Suppressor macrophage treated with lipopolysaccharide for 1 hour (primary cell): ENCODE measurements at places on chromosomes 3 and 15.

- no peak for DNase-seq
These were observed 2.8 kb downstream of the EDEM1 start for GRCh38 chr3:5190147-5190791.

- no peak for DNase-seq
These were observed 351.6 kb downstream of the NSUN3 start for GRCh38 chr3:94414418-94414817.

- DNase-seq = no peak
These were observed 8.9 kb upstream of the POLR2M start for GRCh38 chr15:57697588-57697987.

- DNase-seq = no peak
These were observed 127.4 kb downstream of the EDEM1 start for GRCh38 chr3:5314897-5315296.

- no peak for DNase-seq
These were observed 27.3 kb upstream of the PLA2G4D start for GRCh38 chr15:42121682-42122081.

DNA sequence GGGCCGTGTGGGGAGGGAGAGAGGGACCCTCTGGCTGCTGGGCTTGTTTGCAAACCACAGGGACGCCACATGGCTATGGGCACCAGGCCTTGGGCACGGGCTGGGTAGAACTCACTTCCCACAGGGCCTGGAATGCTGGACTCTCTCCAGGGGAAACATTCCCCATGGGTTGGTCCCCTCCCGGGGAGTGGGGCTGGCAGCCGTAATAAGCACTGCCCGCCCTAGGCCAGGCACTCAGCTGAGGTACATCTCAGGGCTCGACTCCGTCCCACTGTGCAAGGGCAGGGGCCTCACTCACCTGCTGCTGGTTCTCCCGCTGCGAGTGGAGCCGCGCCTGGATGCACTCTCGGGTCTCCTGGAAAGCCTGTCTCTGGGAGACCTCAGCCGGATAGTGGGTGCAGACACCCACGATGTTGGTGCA, 96.7 kb downstream of the ADCY5 start:
- no peak for DNase-seq

- DNase-seq = peak; percentile 79
These were observed 1.2 kb upstream of the EDEM1 start for GRCh38 chr3:5186089-5186857.

GRCh38 chr3:29901097-29901496, 620.2 kb downstream of the RBMS3 start:
- DNase-seq = no peak

- no peak for DNase-seq
These were observed 138.4 kb upstream of the KCNMB2 start for GRCh38 chr3:178397836-178398235.

- DNase-seq = no peak
These were observed 655.7 kb upstream of the ARPP21 start for GRCh38 chr3:34983631-34984030.

GRCh38 chr3:43723121-43723734, 32.5 kb downstream of the ABHD5 start:
- no peak for DNase-seq

GRCh38 chr15:80873366-80873952, 94.3 kb downstream of the CEMIP start:
- DNase-seq = no peak

- no peak for DNase-seq
These were observed 191.9 kb upstream of the TSC22D2 start for GRCh38 chr3:150216041-150216811.

- DNase-seq = no peak
These were observed 1180.6 kb upstream of the GBE1 start for GRCh38 chr3:82942041-82942440.

GRCh38 chr3:186255703-186256331, 106.2 kb downstream of the DGKG start:
- DNase-seq = no peak

DNA sequence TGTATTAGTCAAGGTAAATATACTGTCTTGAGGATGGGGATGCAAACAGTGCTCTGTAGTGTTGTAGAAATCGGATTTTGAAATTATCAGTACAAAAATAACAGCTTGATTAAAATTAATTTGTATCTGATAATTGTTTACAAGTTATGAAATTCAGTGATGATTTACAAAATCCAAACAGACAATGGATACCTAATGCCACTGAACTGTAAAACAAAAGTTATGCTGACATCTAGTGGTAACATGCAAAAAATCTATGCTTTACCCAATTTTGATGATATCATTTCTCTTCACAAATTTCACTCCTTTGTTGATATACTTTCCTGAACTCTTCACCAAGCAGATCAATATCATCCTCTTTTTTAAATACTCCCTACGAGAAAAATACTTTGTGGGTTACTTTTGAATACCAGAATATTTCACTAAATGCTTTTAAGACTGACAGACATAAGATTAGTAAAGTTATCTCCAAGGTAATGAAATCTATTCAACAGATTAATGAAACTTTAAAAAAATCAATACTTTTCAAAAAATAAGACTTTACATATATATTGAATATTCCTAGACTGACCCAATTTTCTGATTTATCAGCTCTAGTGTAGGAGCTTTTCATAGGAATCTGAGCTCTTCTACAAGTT, 36.0 kb downstream of the MNS1 start:
- DNase-seq = peak; percentile 66

- DNase-seq = no peak
These were observed 163.7 kb downstream of the MEIS2 start for GRCh38 chr15:36936613-36937012.

DNA sequence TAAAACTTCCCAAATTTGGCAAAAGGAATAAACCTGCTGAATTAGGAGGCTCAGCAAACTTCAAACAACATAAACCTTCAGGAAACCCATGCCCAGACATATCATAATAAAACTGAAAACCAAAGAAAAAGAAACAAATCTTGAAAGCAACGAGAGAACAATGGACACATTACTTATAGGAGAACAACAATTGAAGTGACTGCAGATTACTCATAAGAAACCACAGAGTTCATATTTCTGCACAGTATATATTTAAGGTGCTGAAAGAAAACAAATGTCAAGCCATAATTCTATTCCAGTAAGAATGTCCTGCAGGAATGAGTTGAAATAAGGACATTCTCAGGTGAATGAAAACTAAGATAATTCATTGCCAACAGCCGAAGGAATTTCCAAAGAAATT, 80.8 kb upstream of the PROK2 start:
- no peak for DNase-seq

GRCh38 chr15:82020625-82021394, 25.0 kb downstream of the MEX3B start:
- DNase-seq = no peak

DNA sequence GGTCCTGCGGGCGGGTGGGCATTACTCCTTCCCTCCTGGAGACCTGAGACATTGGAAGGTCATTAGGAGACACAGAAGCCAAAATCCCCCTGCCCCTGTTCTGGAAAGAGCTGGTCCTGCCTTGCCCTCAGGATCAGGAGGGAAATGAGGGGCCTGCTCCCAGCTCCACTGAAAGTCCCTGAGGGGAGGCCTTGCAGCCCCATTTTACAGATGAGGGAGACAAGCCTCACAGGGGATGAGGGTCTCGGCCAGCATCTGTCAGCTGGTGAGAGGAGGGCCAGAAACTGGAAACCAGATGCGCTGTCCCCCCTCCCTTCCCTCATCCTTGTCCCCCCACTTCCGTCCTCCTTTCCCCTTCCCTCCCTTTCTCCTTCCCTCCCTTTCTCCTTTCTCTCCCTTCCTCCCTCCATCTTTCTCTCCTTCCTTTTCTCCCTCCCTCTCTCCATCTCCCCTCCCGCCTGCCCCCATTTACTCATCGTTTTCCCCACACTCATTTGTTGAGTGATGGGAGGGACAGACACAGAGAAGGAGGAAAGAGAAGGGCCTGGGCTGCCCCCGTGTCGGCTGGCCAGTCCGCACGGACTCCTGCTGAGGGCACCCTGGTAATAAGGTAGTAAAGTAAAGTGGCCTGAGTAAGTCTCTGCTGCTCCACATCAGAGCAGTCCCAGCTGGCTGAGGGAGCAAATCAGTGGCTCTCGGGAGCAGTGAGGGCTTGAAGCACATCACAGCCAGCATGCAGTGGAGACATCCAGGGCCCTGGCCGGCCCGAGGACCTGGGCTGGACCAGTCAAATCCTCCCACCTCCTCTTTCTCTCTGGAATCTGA, 112.4 kb upstream of the ALDH1A3 start:
- DNase-seq = no peak
